RKO (cell line): ENCODE measurements at places on chromosomes 4 and X.

- no peak for DNase-seq
Measured at GRCh38 chr4:113776679-113777078, 15.1 kb upstream of the CAMK2D start.

GRCh38 chr4:7978489-7978888 lies 38.8 kb upstream of the AFAP1 start:
- DNase-seq, result no peak

GRCh38 chr4:8086783-8087445 lies 71.7 kb downstream of the ABLIM2 start:
- DNase-seq, result no peak

GRCh38 chr4:147398556-147398955 lies 82.3 kb upstream of the EDNRA start:
- DNase-seq, result no peak

DNA sequence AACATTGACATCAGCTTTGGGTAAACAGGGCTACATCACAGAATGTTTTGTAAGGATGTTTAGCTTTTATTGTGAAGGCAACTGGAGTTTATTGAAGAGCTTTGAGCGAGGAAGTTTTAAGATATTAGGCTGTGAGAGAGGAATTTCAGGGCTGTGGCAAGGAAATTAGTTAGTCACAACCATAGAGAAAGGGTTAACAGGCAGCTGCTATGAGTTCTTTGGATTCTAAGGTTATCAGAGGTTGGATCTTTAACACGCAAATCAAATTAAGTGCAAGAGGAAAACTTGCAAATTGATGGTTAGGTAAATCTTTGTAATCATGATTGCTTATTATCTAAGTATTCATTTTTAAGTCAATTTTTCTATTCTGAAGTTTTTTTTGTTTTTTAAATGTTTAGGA lies 156.0 kb downstream of the UGT8 start:
- no peak for DNase-seq

GRCh38 chrX:49165901-49166881 lies 3.6 kb downstream of the MAGIX start:
- peak; percentile 94 for DNase-seq

- no peak for DNase-seq
Measured at GRCh38 chrX:16603822-16604221, 46.1 kb upstream of the S100G start.

DNA sequence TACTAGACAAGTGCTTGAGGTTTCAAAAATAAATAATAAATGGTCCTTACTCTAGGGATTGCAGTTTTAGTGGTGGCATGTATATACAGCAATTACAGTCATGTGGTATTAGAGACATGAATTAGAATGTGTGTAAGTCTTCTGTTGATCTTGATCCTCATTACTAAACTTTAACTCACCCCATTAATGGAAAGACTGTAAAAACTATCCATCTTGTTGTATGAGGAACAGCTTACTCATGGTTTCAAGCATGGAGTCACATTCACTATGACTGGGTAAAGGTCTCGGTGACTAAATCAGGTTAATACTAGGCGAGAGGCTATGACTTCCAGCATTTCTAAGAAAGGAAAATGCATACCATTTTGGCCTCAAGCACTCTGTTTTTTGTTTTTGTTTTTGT lies 107.0 kb upstream of the HPGD start:
- DNase-seq, result peak; percentile 75

- DNase-seq, result no peak
Measured at GRCh38 chr4:140603286-140603685, 34.5 kb upstream of the UCP1 start.

DNA sequence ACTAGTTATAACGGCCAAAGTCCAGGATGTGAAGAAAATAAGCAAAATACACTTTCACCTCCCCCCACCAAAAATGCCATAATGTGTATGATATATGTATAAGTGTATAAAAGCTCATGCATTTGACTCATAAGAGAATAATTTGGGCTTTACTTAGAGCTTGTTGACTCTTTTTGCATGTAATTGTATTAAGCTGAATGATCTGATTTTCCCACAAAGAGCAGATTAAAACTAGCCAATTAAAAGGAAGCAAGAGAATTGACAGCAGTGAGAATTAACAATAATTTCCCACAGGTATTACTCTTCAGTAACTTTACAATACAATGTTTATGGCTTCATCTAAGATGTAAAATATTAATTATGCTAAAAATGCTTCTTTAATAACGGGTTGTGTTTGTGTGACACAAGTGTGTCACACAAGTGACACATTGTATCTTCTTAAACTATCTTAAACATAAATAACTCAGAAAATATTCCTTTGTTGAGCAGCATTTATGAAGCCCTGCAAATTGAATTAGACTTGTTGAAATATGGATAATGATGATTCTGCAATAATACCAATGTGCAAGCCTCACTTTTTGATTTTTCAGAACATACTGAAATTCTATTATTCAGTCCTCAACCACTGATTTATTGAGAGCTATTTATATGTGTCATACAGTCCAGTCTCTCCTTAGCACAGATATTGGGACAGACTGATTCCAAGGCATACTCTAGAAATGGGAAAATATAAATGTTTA lies 134.5 kb downstream of the SLIT2 start:
- no peak for DNase-seq

DNA sequence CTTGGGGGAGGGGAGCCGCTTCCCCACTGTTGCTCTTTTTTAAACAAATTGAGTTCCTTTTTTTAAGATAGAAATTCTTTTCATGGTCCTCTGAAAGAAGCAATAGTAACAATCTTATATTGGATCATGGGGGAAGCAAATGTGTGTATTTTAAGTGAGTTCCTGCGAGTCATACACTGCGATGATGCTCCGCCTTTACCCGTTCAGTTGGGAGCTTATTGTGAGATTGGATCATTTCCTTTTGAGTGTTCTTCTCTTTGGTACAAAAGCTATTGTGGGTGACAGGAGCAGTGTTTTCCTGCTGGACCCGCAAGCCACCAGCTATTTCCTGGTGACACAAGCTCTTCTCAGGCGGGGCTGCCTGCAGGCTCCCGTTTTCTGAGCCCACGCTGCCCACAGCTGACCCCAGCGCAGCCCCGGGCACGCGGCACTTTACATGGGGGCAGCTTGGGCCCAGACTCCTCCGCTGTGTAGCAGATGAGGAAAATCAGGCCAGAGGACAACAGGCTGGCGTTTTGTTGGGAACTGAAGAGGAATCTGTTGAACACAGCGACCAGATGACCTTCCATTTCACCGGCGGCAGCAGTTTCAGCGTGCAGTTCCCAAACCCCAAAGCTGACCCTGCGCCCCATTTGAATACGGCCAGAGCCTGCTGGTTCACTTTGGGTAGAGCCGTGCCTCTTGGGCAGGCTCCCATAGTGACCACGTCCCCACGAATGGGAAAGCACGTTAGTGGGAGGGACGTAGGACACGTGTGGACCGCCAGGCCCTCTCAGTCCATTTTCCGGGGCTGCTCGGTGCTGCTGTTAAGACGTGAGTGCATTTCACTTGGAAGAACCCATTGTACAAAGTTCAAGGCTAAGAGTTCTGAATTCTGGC lies 12.2 kb downstream of the TADA2B start:
- DNase-seq, result peak; percentile 40

GRCh38 chr4:53273726-53274125 lies 92.1 kb downstream of the SCFD2 start:
- no peak for DNase-seq

DNA sequence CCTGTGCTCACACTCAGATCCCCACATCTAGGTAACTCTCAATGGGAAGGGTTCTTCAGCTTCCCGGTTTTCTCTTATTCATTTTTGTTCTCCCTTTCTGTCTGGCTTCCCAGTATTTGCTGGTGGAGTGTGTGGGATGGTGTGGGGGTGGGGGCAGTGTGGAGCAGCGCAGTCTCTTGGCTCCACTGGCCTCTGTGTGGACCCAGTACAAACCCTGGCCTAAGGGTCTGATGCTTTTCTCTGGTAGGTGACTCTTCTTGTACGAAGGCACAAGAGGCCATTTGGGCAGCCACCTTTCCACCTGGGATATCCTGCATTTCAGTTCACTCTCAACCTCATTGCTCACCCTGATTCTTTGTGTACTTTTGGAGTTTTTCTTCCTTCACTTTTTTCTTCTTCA lies 71.3 kb downstream of the NBDY start:
- no peak for DNase-seq

DNA sequence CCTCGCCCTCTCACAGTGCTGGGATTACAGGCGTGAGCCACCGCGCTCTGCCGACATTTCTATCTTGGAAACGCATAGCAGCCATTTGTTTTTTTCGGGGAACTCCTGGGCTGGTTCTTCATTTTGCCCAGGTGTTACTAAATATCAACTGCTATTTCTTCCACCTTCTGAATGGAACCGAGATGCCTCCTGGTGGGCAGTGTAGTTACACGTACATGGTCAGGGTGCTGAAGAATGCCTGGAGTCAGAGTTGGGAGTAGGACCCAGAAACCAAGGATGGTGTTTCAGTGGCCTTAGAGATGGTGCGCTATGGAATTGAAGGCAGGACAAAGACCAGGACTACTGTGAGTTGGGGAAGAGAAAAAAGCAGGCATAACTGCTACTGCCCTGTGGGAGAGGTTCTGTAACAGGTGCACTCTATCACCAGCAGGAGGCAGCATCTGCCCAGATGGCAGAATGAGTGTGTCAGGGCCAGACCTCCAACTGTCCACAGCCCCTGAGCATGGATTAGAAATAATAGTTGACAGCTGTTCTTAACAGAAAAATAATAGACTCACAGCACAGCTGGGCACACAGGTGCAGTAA lies 81.7 kb downstream of the ZC4H2 start:
- DNase-seq, result peak; percentile 14

- DNase-seq, result peak; percentile 69
Measured at GRCh38 chr4:118969359-118969758, 80.7 kb downstream of the SYNPO2 start.

DNA sequence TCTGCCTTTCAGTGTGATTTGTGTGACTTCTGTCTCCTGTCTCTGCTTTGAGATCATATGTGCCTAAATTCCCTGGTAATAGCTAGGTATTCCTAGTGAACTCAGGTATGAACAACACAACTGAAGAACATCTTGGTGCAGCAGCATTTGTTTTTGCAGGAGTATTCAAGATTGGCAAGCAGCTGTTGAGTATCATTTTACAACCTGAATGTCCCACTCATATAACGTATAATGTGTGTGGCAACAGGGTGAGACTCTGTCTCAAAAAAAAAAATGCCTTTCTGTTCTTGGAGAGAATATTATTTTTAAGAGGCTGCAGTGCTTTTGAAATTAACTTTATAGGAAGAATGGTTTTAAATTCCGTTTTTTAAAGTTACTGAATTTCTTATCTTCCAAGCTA lies 7.7 kb downstream of the LSM6 start:
- no peak for DNase-seq

- no peak for DNase-seq
Measured at GRCh38 chr4:130025701-130026100, 929.7 kb downstream of the C4orf33 start.

DNA sequence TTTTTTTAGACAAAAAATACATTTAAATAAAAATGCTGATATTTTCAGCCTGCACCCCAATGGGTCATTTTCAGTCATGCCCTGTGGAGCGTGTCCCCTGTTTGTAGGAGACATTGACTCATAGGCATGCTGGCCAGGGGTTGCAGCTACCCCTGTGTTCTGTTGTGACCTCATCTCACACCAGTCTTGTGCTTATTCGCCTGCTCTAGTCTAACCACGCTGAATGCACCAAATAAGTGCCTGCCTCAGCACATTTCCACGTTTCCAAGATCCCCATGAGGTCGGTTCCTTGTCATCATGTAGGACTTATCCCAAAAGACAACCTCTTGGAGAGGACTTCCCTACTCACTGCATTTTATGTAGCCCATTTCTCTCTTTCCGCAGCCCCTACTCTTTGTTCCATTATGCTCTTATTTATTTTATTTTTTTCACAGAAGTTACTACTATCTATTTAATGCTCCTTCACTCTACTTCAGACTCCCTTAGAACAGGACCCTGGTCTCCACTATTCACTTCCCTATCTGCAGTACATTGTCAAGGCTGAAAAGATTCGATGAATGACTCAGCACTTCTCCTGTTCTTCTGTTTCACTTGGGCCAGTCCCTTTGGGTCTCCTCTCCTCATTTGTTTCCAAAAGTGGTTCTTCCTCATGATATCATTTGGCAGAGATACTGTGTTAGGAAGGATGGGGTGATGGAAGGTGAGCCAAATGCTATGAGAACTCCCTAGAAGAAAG lies 109.7 kb downstream of the MSL3 start:
- no peak for DNase-seq

DNA sequence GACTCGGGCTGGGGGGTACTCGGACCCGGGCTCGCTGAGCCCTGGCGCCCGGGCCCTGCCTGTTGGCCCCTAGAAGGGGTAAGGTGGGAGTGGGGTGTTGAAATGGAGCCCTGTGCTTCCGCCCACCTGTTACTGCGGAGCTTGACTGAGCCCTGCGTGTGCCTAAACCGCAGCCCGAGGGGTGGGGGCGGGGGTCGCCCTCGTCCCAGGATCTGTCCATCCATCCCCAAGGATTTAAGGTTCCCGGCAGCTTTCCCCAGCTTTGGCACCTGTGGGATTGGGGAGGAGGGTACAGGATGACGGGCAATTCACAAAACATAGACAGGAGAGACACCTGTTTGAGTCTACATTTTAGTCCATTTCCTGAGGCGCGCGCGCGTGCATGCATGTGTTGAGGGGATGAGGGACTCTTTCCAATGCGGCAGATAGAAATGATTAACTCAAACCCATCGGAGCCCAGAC lies 779 bp downstream of the GABRQ start:
- no peak for DNase-seq

DNA sequence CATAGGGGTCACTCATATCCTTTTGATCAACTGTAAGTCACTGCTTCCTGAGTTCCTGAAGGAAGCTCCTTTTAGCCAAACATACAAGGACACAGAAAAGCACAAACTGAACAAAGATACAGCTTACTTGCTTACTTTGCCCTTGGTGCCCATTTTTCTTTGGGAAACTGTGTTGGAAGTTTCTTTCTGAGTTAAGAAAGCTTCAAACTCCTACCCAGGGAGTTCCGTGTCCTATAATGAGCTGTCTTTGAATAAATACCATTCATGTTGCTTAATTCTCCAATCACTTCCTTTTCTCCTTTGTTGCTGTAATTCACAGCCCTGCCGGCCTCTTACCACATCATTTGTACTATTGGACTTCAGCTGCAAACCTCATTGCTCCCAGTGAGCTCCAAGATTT lies at the start of gene ADH4:
ADH4 (minus strand) TSS at position 228 of the 400 bp plus-strand sequence; CDS start at position 153, 75 bp downstream.
- DNase-seq, result peak; percentile 4

DNA sequence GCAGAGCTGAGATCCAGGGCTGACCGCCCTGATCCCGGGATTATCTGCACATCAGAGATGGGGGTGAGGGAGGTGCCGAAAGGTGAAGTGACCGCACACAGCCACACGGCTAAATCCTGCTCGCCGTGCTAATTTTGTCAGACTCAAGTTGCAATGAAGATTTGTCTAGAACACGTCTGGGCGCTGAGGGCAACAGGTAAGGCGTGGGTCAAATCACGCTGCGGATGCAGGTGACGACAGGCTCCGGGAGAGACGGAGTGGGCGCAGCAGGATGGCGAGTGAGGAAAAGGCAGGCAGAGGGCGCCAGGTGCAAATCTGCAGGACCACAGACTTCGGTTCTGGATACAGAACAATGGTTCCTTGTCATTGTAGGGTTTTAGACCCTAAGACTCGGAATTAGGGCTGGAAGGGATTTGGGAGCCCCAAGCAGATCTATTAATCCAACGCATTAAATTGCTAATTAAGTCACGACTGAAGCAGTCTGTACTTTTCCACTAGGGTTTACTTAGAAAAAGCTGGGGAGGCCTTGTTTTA lies 1.9 kb upstream of the TBC1D14 start:
- no peak for DNase-seq

GRCh38 chr4:101309925-101310324 lies 37.4 kb downstream of the PPP3CA start:
- DNase-seq, result no peak
